Psoas muscle (tissue), 8 donors: ENCODE measurements at places on chromosomes 12 and 14. TPM values are rescaled to one million over a fixed set of nuclear protein-coding genes. Genes with fewer than 3 reads are reported as not detected.

Gene TAS2R31
- 0.15 TPM for polyA plus RNA-seq

Gene KRT77
- not detected for polyA plus RNA-seq

Gene LRP1-AS
- not detected for polyA plus RNA-seq

Gene CEP170B
- 3.3 TPM for polyA plus RNA-seq

GRCh38 chr14:39939023-39939422 lies 506.8 kb upstream of the FBXO33 start:
- H3K27ac ChIP-seq: no peak overlapping the region
- no peak overlapping the region for H3K4me3 ChIP-seq
- no peak for DNase-seq
- H3K4me1 ChIP-seq: no peaks in the 10 kb centered on the region
- H3K36me3 ChIP-seq: no peaks in the 10 kb centered on the region
- no peaks in the 10 kb centered on the region for H3K27me3 ChIP-seq

- H3K4me3 ChIP-seq: no peak overlapping the region
- no peaks in the 10 kb centered on the region for H3K27me3 ChIP-seq
- no peak overlapping the region for H3K27ac ChIP-seq
- no peak for DNase-seq
Measured at GRCh38 chr14:61484826-61485584, 163.6 kb downstream of the PRKCH start.

- no peaks in the 10 kb centered on the region for H3K36me3 ChIP-seq
- no peak for DNase-seq
- no peak overlapping the region for H3K27ac ChIP-seq
Measured at GRCh38 chr12:563250-563781, 99.9 kb downstream of the NINJ2 start.

GRCh38 chr12:65184176-65184857 lies 14.9 kb downstream of the LEMD3 start:
- no peaks in the 10 kb centered on the region for H3K27me3 ChIP-seq
- H3K36me3 ChIP-seq: no peaks in the 10 kb centered on the region
- no peak overlapping the region for H3K27ac ChIP-seq
- peaks cover 49% of the 10 kb centered on the region for H3K4me1 ChIP-seq
